ENCODE measurements at places on chromosomes 3 and 15.

GRCh38 chr15:52695154-52695553 is 16.0 kb upstream of the ATOSA start:
- no peaks in the 10 kb centered on the region for H3K27me3 ChIP-seq
- no peaks in the 10 kb centered on the region for H3K4me1 ChIP-seq
- H3K4me3 ChIP-seq, result no peak overlapping the region
- H3K36me3 ChIP-seq, result no peaks in the 10 kb centered on the region

DNA sequence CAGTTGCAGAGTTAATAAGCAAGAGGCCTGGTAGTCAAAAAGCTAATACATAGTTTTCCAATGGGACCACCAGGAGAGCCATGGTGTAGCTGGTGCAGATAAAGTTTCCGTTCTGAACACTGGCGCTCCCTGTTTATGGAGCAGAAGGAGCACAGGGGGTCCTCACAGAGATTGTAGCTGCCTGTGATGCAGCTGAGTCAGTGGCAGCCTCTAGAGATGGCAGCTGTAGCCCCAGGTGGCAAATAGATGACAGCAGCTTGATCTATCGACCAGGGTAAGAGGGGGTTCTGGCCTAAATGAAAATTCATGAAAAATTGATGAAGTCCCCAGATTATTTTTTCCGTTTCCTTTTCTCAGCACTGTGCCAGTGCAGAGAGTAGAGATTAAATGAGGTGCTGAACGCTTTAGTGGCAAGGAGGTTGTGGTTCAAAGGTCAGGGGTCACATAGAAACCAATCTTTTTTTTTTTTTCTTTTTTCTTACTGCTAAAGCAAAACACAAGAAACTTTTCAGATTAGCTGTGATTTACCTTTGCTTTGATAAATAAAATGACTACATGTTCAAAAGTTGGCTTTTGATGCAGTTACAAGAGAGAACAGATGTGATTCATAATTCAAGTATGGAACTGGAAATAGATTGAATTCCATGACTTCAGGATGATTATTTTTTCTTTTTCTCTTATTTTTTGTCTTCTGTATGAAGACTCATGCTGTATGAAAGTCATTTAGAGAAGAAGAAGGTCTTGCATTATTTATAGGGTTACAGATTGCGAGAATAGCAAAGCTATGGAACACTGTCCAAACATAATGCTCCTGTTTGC is 63.3 kb downstream of the ROBO2 start:
- H3K36me3 ChIP-seq, result peaks cover under 1% of the 10 kb centered on the region
- H3K27ac ChIP-seq, result no peak overlapping the region

DNA sequence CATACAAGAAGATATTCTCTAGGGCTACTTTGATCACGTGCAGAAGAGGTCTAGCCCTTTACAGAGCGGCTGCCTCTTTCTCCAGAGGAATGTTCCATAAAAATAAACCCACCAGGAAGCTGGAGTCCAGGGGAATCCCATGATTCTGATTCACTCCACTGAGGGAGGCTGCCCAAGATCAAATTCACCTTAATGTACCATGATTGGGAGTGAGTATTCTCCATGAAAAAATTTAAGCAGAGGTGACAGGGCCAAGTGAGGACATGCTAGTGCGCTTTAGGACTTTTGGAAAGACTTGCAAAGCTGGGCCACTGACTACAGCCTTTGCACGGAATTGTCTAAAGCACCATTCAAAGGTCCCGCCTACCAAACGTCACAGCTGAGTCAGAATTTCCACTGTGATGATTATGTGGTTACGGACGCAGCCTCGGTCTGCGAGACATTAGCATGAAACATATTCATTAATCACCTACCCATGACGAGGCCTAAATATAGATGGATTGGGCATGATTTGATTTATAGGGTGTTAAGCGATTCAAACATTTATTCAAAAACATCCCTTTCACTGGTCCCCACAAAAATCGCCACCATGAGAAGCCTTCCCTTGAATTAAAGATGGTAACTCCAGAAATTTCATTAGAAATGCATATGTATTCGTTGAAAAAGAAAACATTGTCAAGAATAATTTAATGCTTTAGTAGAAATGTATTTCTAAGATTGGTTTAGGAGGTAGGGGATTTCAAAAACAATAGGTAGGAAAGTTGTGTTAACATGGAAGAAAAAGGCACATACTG is 152.6 kb downstream of the GREM1 start:
- no peaks in the 10 kb centered on the region for H3K27me3 ChIP-seq
- DNase-seq, result no peak
- H3K4me3 ChIP-seq, result no peak overlapping the region

GRCh38 chr3:150588027-150588830 is 14.9 kb upstream of the SELENOT start:
- no peak overlapping the region for H3K27ac ChIP-seq
- DNase-seq, result no peak
- H3K4me3 ChIP-seq, result no peak overlapping the region
- H3K27me3 ChIP-seq, result no peaks in the 10 kb centered on the region
- H3K4me1 ChIP-seq, result no peaks in the 10 kb centered on the region
- H3K36me3 ChIP-seq, result peaks cover 13% of the 10 kb centered on the region

GRCh38 chr3:153591561-153592245 is 429.7 kb downstream of the RAP2B start:
- H3K36me3 ChIP-seq, result no peaks in the 10 kb centered on the region
- H3K27ac ChIP-seq, result no peak overlapping the region
- H3K4me3 ChIP-seq, result no peak overlapping the region

- H3K4me3 ChIP-seq, result no peak overlapping the region
- peaks cover 15% of the 10 kb centered on the region for H3K4me1 ChIP-seq
- no peak overlapping the region for H3K27ac ChIP-seq
- no peaks in the 10 kb centered on the region for H3K27me3 ChIP-seq
- peaks cover 11% of the 10 kb centered on the region for H3K36me3 ChIP-seq
- no peak for DNase-seq
These were observed 3.7 kb downstream of the ABTB1 start for GRCh38 chr3:127676456-127676855.

- H3K4me1 ChIP-seq, result peaks cover 4% of the 10 kb centered on the region
These were observed at the start of gene C3orf70 for GRCh38 chr3:185152410-185153170. C3orf70 (minus strand) TSS chr3:185153060; CDS start chr3:185152823, 237 bp downstream.

- peak overlapping the region; percentile 28 for H3K4me3 ChIP-seq
- peak overlapping the region; percentile 82 for H3K27ac ChIP-seq
- no peak for DNase-seq
- peaks cover 43% of the 10 kb centered on the region for H3K4me1 ChIP-seq
- peaks cover 3% of the 10 kb centered on the region for H3K36me3 ChIP-seq
These were observed 2.5 kb downstream of the SLC28A1 start for GRCh38 chr15:84886984-84887299.

DNA sequence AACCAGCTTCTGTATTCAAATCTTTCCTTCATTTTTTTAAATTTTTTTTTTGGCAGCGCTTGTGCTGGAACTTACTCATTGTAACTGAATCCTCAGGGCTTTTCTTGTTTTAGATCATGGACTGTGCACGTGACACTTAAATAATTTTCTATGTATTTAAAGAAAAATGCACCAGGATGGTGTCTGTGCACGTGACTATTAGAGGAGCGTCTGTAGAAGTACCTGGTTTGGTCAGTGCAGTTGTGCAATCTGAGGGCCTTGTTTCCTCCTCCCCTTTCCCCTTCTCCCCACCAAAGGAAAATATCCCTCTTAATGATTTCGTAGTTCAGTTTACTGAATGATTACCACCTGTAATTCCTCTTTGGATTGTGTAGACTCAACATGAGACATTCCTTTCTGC is 31.3 kb downstream of the EDEM1 start:
- no peaks in the 10 kb centered on the region for H3K27me3 ChIP-seq
- no peak for DNase-seq
- no peak overlapping the region for H3K27ac ChIP-seq
- H3K36me3 ChIP-seq, result peaks cover 40% of the 10 kb centered on the region
- H3K4me1 ChIP-seq, result peaks cover 20% of the 10 kb centered on the region

DNA sequence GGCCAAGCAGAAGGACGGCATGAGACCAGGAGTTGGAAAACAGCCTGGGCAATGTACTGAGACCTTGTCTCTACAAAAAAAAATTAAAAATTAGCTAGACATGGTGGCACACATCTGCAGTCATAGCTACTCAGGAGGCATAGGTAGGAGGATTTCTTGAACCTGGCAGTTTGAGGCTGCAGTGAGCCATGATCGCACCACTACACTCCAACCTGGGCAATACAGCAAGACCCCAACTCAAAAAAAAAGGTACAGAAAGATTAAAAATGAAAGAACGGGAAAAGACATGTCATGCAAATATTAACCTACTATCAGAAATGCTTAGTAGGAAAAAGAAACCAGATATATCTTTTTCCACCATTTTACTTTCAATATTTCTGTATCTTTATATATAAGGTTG is 99.6 kb upstream of the ATP11B start:
- H3K36me3 ChIP-seq, result no peaks in the 10 kb centered on the region

DNA sequence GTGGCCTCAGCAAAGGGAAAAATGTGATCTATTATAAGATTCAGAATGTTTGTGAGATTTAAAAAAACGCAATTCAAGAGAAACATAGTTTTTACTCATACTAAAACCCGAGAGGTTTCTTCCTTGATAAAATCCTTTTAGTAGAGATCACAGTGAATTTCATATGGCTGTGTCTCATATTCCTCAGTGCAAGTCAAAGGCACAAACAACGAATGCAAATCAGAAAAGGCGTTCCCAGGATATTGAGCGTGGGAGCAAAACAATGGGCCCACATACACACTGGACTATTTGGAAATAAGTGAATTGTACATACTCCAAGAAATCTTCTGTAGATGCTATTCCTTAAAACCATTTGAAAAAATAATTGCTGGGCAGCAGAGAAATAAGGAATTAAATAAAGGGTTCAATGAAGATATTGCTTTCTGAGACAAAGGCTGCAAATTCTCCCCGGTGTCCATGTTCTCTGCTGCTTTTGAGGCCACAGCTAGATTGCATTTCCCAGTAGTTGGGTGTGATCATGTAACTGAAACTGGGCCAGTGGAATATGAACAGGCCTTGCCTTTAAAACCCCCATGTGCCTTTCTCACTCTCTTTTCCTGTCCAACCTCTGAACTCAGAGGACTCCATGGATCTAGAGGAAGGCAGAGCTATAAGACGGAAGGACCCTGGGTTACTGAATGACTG is 144.6 kb upstream of the TBL1XR1 start:
- no peaks in the 10 kb centered on the region for H3K27me3 ChIP-seq
- H3K4me1 ChIP-seq, result peaks cover 58% of the 10 kb centered on the region
- H3K27ac ChIP-seq, result peak overlapping the region; percentile 54
- H3K36me3 ChIP-seq, result no peaks in the 10 kb centered on the region
- H3K4me3 ChIP-seq, result no peak overlapping the region

DNA sequence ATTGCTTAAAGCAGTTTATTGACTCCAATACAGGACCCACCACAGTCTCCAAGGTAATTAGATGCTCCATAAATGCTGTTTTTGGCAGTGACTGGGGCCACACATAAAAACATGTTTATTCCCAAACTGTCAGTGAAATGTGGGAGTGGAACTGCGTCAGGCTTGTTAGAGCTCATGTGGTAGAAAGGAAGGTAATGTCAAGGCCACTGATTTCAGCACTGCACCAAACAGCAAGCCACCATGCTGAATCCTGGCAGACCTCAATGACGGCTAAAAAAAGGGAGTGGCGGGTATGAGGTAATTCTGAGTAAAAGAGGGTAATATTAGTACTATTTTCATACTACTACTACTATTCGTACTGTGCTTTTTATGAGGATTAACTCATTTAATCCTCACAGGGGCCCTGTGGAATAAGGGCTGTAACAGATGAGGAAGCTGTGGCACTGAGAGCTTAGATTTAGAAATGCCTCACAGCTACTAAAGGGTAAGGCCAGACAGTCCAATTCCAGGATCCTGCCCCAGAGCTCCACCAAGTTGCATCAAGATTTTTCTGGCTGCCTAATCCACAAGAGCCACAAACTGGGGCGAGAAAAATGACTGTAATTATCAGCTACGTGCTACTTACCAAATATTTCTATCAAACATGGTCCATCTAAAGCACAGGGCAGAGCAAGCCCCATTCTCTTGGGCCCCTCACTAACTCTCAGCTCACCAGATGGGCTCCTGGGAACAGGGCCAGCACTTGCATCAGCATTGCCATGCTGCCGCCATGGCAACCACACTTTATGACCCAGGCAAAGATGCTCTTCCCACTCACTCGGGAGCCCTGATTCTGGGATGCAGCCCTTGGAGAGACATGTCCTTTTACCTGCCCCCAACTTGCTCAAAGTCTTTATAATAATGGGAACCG is 83.6 kb upstream of the SPATA12 start:
- H3K27ac ChIP-seq, result no peak overlapping the region
- H3K4me1 ChIP-seq, result no peaks in the 10 kb centered on the region
- H3K4me3 ChIP-seq, result no peak overlapping the region
- no peaks in the 10 kb centered on the region for H3K27me3 ChIP-seq
- H3K36me3 ChIP-seq, result no peaks in the 10 kb centered on the region

DNA sequence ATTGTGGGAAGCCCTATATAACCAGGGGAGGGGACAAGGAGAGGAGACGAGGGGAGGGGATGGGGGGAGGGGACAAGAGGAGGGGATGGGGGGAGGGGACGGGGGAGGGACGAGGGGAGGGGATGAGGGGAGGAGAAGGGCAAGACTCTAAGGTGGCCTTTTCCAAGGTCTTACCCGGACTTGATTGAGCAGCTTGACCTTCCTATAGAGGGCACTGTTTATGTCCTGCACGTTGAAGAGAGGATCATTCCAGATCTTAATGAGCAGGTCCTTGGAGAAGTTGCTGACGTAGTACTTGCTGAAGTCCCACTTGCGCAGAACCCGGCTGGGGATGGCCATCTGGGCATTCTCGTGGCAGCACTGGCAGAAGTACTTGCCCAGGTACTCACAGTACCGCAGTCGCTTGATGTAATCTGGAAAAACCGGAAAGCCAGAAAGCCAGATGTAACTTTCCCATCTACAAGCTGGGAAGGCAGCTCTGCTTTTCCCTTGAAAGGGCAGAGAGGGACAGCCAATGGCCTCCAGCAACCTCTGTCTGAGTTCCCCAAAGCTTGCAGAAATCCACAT is 55.7 kb downstream of the RUBCN start:
- H3K27me3 ChIP-seq, result no peaks in the 10 kb centered on the region
- H3K4me3 ChIP-seq, result no peak overlapping the region
- peaks cover 51% of the 10 kb centered on the region for H3K36me3 ChIP-seq
- H3K4me1 ChIP-seq, result no peaks in the 10 kb centered on the region
- no peak for DNase-seq

DNA sequence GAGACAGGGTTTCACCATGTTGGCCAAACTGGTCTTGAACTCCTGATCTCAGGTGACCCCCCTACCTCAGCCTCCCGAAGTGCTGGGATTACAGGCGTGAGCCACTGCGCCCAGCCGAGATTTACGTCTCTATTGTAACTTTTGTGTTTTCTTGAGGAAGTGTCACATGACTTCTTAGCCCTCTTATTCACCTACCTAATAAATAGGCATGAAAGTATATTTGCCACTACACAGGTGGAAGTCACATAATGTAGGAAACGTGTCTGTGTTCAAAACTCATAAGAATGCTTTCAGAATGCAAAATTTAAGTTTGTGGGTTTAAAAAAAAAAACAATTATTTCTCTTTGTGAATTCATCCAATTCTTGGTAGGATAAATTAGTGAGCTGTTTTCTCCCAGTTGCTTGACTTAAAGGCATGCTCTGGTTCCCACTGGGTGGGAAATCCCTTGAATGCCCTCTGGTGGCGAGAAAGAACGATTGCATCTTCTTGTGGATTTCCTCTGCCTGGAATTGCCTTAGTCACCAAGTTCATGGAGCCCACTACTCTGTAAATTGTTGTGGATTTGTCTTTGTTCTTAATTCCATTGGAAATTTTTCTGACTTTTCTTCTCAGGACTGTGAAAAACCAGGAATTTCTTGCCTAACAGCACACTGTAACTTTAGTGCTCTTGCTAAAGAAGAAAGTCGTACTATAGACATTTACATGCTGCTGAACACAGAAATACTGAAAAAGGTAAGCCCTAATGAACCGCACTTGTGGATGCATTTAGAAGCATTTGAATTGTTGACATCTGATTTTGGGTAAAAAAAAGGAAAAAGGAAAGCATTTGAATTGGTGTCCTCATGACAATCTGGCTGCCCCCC is 82.2 kb upstream of the CTDSPL start:
- H3K27me3 ChIP-seq, result no peaks in the 10 kb centered on the region
- no peaks in the 10 kb centered on the region for H3K4me1 ChIP-seq
- H3K4me3 ChIP-seq, result no peak overlapping the region
- no peaks in the 10 kb centered on the region for H3K36me3 ChIP-seq
- H3K27ac ChIP-seq, result no peak overlapping the region
